ENCODE measurements at places on chromosomes 11 and 22.

DNA sequence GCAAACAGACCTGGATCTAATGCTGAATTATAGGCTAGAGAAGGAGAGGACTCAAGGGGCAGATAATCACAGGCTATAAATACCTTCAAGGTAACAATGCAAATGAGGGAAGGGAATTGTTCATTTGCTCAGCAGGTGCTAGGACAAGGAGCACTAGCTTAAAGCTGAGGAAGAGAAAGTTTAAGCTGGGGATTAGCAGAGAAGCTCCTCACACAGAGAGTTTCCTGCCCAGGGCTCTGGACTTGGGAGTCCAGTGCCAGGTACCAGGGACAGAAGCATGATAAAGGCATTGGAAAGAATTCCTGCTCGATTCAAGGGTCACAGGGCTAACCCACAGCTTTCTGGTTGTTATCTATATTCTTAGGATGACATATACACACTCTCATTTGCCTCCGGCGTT lies 509.9 kb downstream of the NTM start:
- DNase-seq, result no peak

DNA sequence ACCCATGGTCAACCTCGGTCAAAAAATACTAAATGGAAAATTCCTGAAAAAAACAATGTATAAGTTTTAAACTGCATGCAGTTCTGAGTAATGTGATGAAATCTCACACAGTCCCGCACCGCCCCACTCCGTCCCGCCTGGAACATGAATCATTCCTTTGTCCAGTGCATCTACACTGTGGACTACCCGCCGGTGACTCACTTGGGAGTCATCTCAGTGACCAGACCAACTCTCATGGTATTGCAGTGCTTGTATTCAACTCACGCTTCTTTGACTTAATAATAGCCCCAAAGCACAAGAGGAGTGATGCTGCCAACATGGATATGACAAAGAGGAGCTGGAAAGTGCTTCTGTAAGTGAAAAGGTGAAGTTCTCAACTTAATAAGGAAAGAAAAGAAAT lies 48.8 kb downstream of the ARHGAP32 start:
- DNase-seq, result no peak

GRCh38 chr11:76455331-76455730 lies 10.5 kb downstream of the EMSY start:
- no peak for DNase-seq

DNA sequence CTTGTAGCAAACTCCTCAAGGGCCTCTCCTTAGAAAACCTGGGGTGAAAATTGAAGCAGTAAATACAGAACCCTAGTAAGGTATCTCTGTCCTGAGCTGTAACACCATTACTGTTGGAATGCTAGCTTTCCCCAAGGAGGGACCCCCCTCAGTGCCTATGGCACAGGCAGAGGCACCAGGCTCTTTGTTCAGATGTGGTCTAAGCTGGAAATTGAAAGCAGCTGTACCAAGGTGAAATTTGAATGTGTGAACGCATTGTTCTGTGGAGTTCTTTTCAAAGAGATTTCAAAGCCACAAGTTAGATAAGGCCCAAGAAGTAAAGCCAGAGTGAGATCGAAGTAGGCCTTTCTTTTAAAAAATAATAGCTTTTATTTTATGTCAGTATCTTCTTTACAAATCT lies 71.9 kb upstream of the HORMAD2 start:
- DNase-seq, result no peak

GRCh38 chr11:66022401-66023185 lies 3.7 kb downstream of the CATSPER1 start:
- DNase-seq, result peak; percentile 65

DNA sequence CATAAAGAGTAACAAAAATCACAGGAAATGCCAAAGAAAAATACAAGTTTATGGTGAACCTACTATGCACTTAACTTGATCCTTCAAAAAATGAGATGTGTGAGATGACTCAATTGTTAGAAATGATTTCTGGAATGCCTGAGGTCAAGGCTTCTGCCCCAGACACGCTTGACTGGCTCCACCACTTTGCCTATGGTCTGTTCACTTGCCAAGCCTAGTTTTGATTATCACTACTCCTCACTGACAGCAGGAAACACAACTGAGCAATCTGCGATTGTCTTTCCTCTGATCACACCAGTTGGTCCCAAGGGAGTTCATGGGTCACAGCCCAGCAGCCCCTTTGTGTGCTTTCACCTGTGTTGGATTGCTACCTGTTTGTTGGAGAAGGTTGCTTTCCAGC lies 20.6 kb upstream of the PRDM10 start:
- DNase-seq, result no peak

- no peak for DNase-seq
Measured at GRCh38 chr11:129281471-129282415, 89.6 kb upstream of the ARHGAP32 start.

- no peak for DNase-seq
Measured at GRCh38 chr22:44331881-44332714, 19.3 kb upstream of the SHISAL1 start.

- no peak for DNase-seq
Measured at GRCh38 chr11:33832676-33833075, 58.4 kb upstream of the FBXO3 start.

DNA sequence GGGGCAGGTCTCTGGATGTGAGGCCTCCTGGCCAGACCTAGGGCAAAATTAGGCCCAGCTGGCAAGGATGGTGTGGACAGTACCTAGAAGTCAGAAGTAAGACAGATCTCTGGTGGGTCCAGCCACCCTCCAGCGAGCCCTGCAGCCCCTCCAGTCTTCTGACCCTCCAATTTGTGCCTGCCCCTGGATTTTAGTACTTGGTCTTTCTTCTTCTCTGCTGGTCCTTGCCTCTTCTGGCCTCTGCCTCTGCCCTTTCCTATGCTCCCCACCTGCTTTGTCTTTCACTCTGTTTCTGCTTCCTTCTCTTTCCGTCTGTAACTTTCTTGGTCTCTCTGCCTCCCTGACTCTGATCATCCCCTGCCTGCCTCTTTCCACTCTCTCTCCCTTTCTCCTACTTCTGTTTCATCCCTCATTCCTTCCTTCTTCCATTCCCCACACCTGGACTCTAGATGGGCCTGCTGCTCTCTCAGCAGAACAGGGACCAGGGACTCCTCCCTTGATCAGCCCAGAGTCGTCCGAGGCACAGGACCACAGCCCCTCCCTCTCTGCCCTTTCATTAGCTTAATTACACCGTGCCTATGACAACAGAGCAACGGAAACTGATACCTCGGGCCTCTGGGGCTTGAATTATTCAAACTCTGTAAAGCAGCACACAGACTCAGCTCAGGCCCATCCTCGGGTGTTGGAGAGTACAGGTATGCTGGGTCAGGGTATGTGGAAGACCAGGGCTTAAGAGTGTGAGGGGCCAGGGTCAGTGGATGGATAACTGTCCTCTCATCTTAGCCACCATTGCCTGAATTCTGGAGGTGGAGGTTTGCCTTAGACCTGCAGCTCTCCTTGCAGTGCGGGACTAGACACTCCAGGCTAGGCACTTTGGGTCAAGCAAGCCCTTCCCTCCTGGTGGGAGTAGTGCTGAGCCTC lies at the start of gene CHRNA10:
CHRNA10 (minus strand) TSS at position 51 of the 921 bp plus-strand sequence. CDS start 72 bp downstream, outside the sequence.
- DNase-seq, result no peak

GRCh38 chr11:14148653-14149273 lies 186.2 kb downstream of the SPON1 start:
- DNase-seq, result no peak

DNA sequence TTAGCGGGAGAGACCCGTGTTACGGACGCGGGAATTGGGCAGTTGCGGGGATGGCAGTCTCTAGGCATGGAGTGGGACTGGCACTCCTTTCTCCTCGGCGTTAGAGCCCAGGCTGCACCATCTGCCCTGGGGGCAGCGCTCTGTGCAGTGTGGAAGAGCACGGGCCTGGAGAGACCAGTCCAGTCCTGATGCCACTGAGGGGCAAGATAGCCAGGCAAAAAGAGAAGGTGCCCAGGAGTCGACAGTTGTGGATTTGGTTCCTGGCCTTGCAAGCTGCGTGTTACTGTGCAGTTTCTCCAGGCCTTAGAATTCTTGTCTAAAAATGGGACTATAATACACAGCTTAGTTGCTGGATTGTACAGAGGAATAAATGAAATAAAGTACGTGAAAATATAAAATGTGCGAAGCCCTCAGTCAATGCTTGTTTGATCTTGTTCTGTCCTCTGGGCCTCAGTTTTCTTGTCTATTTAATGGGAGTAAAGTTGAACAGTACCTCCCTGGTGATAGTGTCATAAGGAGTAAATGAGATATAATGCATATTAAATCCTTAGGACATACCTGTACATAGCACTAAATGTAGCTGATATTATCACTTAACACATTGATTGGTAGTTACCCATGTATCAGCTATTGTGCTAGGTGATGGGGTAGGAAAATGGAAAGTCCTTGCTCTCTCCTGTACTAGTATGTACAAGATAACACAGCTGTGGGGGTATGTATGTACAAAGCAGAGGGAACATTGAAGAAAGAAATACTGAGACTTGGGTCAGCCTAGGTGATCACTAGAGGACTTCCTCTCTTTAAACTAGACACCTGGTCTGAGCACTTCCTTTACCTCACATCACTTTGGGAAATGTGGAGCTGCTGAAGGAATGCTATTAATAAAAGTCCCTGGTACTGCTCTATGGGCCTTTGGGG lies 1.2 kb downstream of the ATXN10 start:
- no peak for DNase-seq

DNA sequence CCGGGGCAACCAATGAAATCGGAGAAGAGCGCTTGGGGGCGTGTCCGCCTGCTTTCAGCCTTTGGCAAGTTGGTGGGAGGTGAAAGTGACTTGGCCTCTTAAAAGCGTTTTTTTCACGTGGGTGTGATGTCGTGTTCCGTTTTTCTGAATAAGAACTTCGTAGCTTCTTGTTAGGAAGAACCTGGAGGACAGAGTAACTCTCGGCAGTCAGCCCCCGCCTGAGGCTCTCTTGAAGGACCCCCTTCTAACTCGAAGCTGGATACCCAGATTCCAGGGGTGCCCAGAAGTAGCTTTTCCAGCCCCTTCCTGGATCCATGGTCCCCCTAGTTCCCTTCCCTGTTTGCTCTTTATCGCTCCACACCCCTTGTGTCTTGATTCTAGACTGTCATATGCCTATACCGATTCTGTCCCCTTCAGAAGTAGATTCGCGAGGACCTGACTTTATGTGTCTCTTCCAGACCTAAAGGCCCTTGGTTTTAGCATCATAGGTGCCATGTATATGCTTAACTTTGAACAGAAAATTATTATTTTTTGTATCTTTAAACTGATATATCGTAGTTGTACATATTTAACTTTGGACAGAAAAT lies 915 bp upstream of the OSBP start:
- peak; percentile 97 for DNase-seq

DNA sequence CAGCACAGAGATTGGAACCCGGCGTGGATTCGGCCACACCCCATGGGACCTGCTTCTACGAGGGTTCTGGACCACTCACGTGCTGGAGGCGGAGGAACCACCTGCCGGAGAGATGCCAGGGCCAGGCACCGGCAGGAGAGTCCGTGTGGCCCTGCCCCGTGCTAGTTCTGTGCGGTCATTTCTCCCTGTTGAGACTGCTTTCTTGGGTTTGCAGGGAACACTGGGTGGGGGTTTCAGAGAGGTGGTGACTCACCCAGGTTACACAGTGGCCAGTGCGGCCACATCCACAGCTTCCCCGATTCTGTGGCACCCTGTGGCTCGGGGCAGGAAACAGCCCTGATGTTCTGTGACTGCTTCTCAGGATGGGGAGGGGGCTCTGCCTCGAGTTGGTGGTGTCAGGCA lies 3.6 kb upstream of the PHLDA2 start:
- DNase-seq, result no peak

GRCh38 chr11:111406589-111406988 lies 27.5 kb upstream of the POU2AF1 start:
- no peak for DNase-seq

DNA sequence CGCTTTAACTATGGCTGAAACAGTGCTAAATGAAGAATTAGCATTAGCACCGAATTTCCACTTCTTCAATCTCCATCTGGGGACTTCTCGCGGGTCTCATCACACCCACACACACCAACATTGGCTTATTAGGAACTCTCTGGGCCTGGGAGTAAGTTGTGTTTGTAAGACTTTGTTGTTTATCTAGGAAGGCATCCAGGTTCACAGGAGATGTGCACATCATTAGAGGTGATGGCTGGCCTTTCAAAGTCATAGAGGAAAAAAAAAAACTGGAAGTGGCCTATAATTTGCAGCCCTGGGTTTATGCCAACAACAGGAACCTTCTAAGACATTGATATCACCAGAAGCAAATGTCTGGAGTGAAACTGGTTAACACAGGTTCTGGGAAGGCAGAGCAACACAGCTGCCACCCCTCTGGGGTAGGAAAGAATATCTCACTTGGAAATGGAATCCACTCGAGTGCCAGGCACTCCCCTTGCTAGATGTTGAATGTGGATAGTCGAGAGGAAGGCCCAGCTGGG lies 84.5 kb downstream of the TRAF6 start:
- no peak for DNase-seq

DNA sequence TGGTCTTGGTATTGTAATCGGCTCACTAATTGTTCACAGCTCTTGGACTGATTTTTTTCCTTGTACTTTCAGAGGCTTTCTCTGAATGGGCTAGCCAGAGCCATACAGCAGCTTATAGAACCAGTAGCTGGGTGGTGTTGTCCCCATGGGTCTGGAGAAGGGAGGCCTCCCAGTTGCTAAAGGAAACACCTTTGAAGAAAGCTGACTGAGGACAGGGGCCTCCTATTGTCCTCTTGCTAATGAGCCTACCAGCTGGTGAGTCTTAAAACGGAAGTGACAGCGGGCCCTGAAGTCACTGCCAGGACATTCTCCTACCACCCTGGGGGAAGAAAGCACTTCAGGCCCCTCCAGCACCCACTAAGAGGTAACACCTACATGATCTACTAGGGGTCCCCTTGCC lies 9.9 kb downstream of the FADS3 start:
- no peak for DNase-seq

DNA sequence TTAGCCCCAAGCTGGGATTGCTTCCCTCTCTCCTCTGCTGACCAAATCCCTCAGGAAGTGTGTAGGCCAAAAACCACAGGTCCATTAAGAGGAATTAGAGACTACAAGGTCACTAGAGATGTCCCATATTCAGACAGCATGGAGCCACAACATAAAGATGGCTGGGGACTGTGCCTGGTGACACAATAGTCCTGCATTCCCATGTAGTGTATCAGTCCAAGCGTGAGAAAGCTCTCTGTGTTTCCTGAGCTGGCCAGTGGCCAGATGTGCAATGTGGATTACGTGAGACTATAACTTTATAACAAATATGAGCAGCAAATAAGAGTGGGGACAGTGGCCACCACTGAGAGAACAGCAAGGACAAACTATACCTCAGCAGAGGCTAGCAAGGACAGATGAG lies 7.6 kb upstream of the MS4A10 start:
- no peak for DNase-seq

DNA sequence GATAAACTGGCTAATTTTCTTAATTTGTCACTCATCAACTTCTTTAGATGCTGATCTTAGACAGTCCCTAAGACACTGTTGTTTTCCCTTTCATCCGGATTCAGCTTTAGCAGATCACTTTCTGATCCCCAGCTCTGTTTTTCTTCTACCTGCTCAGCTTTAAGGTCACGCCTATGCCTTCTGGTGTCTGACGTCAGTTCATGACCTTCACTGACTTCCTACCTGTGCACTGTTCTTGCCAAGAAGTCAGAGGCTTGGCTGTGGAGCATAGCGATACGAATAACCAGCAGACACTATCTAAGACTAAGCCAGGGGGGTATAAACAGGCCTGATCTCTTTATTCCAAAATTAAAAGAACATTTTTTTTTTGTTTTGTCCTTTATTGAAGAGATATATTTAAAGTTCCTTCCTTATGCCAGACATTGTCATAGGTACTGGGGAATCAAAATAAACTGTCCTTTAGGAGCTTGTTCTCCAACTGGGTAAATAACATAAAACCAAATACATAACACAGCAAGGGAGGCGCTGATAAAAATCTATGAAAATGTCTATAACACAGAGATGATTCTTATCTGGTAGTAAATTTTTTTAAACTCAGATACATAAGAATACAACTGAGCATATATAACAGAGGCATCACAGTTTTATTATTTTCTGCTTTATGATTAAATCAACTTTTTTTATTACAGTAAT lies 352.2 kb upstream of the CTSC start:
- peak; percentile 1 for DNase-seq

Measured in activated CD4-positive, alpha-beta T cell treated with anti-CD3 and anti-CD28 coated beads for 4 hours (primary cell).